ENCODE measurements at places on chromosomes 16 and 17.

DNA sequence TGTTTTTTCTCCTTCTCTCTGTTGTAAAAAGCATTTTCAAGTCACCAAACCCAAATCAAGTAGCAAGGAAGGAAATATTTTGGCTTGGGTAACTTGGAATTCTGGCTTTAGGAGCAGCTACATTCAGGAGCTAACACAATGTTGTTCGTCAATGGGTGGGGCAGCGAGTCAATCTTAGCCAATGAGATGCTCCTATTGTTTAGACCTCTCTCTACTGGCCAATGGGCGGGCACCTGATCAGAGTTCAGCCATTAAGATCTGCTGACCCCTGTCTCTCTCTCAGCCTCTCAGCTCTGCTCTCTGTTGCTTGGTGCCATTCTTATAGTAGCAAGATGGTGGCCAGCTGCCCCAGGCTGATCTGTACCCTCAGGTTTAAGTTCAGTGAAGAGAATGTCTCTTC, 83.2 kb downstream of the IRX3 start:
- DNase-seq, result no peak

GRCh38 chr17:49379926-49380325, 17.9 kb upstream of the ZNF652 start:
- no peak for DNase-seq

- DNase-seq, result no peak
These were observed 98.3 kb upstream of the HLF start for GRCh38 chr17:55166506-55166905.

GRCh38 chr16:56163938-56164337, 27.4 kb upstream of the GNAO1 start:
- DNase-seq, result no peak

- DNase-seq, result no peak
These were observed 52.7 kb downstream of the LMF1 start for GRCh38 chr16:918068-918467.

DNA sequence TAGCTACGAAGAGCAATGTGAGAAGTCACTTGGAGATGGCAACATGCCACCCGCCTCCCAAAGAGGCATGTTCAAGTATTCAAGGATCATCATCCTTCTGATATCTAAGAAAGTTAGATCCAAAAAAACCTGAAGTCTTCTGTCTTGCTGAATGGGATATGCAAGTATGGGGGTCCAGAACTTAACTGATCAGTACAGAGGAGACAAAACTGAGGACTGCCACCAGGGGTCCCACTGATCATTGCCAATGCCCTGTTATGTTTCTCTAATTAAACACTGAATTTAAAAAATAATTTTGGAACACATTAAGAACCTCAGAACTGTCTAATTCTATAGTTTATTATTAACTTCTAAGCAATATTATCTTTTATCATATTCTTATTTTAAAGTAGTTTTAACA, 99.7 kb downstream of the CDH8 start:
- DNase-seq, result no peak

DNA sequence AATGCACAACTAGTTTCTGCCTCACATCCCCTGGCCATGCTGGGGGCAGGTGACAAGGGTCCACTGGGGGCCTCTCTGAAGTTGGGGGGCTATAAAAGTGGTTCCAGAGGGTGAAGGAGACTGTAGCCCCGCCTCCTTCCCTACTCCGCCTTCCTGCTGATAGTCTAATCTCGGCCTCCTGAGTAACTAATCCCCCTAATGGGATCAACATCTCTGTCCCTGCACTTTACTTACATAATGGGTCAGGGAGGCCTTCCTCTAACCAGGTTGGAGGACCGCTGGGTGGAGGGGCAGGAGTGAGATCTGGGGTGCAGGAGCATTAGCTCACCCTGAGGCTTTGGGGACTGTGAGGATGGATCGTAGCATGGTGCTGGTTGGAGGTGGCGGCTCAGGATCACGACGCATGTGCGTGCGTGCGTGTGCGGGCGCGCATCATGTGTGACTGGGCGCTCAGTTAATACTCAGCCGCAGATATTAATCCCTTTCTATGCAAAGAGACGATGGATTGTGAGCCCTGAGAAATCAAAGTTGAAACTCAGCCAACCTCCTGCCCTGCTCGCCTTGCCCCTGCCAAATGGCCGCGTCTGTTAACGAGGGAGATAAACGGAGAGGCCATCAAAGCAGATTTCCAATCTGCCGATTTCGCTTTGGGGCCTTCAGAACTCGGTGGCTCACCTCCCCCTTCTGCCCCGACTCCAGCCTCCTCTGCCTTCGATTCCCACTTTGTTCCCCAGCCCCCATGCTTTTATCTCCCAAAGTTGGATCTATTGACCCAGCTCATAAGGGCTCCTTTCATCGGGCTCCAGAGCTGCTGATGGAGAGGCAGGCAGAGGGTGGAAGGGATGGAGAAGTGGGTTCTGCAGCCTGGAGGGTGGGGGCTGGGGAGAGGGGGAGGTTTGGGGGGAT, 107.3 kb downstream of the SDK2 start:
- DNase-seq, result no peak

DNA sequence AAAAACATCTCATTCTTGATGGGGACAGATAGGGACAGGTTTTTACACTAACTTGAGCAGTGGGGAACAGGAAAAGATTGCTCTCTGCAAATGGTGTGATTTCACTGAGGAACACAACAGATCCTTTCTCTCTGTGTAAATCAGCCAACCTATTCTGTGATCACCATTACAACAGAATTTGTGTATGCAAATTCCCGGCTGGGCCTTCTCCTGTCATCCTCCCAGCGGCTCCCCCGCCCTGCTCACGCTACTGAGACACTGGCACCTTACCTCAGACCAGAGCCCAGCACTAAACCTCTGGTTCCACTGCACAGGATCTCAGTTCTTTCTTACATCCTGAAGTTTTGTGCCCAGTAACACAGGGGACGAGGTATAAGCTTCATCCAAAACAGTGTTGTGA, 97.0 kb upstream of the FA2H start:
- no peak for DNase-seq

GRCh38 chr16:60107437-60107836, 1373.3 kb upstream of the GOT2 start:
- no peak for DNase-seq

- DNase-seq, result no peak
These were observed 10.3 kb upstream of the CDIPT start for GRCh38 chr16:29873319-29873718.

DNA sequence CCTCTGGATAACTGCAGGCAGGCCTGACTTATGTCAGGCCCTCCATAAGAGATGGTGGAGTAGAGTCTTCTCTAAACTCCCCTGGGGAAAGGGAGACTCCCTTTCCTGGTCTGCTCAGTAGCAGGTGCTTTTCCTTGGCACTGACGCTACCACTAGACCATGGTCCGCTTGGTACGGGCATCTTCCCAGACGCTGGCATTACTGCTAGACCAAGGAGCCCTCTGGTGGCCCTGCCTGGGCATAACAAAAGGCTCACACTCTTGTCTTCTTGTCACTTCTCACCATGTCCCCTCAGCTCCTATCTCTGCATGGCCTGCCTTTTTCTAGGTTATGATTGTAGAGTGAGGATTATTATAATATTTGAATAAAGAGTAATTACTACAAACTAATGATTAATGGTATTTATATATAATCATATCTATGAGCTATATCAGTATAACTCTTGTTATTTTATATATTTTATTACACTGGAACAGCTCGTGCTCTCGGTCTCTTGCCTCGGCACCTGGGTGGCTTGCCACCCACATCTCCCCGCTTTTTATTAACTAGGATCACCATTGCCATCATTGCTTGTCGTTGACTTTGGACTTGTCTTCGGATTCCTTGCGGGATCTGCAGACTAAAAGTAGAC, 59.8 kb upstream of the ARL4D start:
- peak; percentile 49 for DNase-seq

GRCh38 chr17:33113991-33114370, 122.3 kb downstream of the SPACA3 start:
- DNase-seq, result no peak

DNA sequence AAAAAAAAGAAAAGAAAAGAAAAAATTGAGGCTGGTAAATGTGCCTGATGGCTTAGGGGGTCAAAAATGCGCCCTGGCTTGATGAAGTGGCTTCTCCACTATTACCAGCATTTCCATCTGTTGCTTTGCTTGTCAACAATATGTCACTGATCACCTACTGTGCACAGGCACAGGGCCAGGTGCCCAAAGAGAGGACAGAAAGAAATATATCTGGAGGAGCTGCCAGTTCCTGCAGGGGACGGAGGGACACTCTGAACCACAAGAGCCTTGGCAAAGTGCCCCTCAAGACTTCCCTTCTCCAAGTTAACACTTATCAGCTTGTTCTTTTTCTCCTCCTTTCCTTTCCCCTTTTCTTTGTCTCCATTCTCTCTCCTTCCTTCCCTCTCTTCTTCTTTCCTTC, 34.7 kb downstream of the GINS3 start:
- no peak for DNase-seq

DNA sequence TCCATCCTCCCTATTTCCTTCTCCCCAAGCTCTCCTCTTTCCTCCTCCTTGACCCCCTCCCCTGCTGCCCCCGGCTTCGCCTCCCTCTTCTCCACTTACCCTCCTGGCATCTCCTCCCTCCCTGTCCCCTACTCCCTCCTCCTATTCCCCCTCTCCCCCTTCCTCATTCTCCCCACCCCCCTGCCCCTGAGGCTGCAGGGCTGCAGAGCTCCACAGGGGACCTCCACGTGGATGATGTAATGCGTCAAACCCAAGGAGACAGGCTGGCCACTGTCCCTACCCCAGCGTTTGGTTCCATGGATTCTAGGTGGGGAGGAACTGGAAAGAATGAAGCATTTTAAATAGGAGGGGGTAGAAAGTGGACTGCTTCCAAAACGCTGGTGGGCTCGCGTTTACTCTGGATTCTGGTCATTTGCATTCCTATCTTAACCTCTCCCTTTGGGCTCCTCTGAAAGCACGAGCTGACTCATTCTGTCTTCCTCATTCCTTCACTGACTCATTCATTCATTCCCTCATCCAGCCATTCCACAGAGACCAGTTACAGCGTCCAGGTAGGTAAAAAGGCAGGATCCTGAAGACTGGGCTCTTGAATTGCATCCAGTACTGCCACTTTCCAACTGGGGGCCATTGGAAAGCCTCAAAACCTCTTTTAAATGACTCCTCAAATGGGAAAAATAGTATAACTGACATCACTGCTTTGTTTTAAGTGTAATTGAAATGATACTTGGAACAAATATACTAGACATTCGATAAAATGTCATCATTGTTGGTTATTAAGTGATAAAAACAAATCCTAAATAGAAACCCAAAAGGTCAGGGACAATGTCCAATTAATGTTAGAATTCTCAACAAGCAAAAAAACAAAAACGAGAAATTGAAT, 943 bp upstream of the COTL1 start:
- no peak for DNase-seq

DNA sequence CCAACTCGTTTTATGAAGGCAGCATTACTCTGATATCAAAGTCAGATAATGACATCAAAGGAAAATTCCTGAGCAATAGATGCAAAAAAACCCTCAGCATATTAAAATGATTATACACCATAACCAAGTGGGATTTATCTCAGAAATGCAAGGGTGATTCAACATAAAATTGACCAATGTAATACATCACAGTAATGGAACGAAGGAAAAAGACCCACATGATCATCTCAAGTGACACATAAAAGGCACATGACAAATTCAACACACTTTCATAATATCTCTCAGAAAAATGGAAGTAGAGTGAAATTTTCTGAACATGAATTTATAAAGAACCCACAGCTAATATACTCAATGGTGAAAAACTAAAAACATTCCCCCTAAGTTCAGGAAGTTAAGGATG, 118.8 kb downstream of the ITFG1 start:
- no peak for DNase-seq

- no peak for DNase-seq
These were observed 23.5 kb downstream of the TNRC6A start for GRCh38 chr16:24753000-24753399.

DNA sequence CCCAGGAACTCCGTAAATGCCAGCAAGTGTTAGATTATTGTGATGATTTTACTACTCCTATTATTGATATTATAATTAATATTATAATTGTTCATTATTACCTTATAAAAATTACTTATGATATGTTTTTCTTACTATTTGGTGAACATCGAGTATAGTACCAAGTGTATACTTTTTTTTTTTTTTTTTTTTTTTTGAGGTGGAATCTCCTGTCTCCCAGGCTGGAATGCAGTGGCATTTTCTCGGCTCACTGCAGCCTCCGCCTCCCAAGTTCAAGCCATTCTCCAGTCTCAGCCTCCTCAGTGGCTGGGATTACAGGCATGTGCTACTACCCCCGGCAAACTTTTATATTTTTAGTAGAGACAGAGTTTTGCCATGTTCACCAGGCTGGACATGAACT, 347.0 kb downstream of the WWOX start:
- no peak for DNase-seq

GRCh38 chr16:31168848-31169247, 11.1 kb upstream of the FUS start:
- DNase-seq, result no peak

- no peak for DNase-seq
These were observed 4.0 kb upstream of the C16orf46 start for GRCh38 chr16:81081014-81081413.

- peak; percentile 69 for DNase-seq
These were observed at the start of gene NGFR for GRCh38 chr17:49494986-49495841. Gene NGFR, plus strand, starts transcription at chr17:49495293. Its CDS starts 125 bp downstream, at chr17:49495418.

GRCh38 chr16:88323546-88324330, 59.0 kb upstream of the ZNF469 start:
- DNase-seq, result no peak

DNA sequence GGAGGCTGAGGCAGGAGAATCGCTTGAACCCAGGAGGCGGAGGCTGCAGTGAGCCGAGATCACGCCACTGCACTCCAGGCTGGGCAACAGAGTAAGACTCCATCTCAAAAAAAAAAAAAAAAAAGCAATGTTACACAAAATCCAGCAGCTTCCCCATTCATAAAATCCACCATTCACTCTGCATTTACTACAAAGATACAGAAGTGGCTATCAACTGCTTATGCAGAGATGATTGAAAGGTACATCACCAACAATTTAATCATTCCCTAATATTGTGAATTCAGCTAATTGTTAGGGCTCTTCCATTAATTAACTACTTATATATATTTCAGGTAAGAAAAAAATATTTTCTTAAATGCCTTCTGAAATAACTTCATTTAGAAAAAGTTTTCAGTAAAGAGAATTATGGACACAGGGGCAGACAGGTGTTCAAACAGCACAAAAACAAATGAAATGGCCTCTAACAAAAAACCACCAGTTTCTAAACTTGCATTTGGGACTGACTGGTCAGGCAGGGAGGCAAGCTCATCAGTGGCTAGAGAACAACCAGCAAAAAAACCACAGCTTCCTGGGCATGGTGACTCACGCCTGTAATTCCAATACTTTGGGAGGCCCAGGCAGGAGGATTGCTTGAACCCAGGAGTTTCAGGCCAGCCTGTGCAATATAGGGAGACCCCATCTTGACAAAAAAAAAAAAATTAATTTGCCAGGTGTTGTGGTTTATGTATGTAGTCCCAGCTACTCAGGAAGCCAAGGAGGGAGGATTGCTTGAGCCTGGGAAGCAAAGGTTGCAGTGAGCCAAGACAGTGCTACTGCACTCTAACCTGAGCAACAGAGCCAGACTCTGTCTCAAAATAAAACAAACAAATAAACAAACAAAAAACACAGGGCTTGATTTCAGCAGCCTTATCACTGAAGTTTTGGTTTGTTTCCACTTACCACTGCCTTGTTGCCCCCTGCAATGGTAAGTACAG, 26.3 kb downstream of the ERN1 start:
- DNase-seq, result no peak

- peak; percentile 63 for DNase-seq
These were observed 150.0 kb downstream of the MSI2 start for GRCh38 chr17:57406131-57406980.
